ENCODE measurements at places on chromosomes 3 and 15. TPM values are rescaled to one million over a fixed set of nuclear protein-coding genes. Genes with fewer than 3 reads are reported as not detected.

EDEM1 gene
- total RNA-seq, result 54.6 TPM

CFAP44 gene
- total RNA-seq, result 1.5 TPM

CAMK2N2 gene
- not detected for total RNA-seq

HIGD1A gene
- 72.4 TPM for total RNA-seq

CTXN2 gene
- total RNA-seq, result not detected

PLCB2 gene
- 0.10 TPM for total RNA-seq

PLA1A gene
- not detected for total RNA-seq

AGBL1 gene
- not detected for total RNA-seq

FBXW12 gene
- total RNA-seq, result not detected
